ENCODE measurements at places on chromosomes 16 and 17.

- DNase-seq = no peak
Observed at GRCh38 chr17:1705004-1705403, 5.2 kb downstream of the TLCD2 start.

- DNase-seq = no peak
Observed at GRCh38 chr17:67700037-67700724, 17.6 kb upstream of the NOL11 start.

GRCh38 chr17:946510-947236, 32.9 kb downstream of the NXN start:
- no peak for DNase-seq

DNA sequence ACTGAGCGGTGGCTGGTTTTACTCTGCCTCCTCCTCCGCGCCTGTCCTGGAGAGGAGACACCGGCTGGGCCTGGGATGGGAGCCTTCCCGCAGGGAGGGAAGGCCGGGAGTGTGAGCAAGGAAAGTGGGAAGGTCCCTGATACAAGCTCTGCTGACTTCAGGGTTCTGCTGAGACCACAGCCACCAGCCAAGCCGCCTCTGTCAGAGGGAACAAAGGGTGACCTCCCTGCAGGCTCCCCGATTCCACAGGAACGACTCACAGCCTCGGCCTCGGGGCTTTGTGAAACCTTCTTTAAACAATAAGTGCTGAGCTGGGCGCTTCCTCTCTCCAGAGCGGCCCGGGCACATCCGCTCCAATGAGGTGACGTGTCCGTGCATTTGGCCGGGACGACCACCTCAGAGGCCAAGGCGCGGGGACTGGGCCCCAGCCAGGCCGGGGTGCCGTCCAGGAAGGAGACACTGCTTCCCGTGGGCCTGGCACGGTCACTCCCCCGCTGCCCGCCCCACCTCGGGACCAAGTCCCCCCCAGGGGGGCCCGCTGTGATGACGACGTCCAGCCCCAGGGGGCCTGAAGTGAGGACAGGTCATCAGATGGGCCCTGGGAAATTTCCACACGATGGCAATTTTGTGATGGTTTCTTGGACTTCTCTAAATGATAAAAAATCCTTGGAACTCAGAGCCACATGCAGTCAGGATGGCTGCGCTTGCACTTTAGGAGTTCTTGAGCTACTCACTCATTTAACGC, 11.8 kb upstream of the CIBAR2 start:
- DNase-seq = no peak
